ENCODE measurements at places on chromosomes 16 and 17.

DNA sequence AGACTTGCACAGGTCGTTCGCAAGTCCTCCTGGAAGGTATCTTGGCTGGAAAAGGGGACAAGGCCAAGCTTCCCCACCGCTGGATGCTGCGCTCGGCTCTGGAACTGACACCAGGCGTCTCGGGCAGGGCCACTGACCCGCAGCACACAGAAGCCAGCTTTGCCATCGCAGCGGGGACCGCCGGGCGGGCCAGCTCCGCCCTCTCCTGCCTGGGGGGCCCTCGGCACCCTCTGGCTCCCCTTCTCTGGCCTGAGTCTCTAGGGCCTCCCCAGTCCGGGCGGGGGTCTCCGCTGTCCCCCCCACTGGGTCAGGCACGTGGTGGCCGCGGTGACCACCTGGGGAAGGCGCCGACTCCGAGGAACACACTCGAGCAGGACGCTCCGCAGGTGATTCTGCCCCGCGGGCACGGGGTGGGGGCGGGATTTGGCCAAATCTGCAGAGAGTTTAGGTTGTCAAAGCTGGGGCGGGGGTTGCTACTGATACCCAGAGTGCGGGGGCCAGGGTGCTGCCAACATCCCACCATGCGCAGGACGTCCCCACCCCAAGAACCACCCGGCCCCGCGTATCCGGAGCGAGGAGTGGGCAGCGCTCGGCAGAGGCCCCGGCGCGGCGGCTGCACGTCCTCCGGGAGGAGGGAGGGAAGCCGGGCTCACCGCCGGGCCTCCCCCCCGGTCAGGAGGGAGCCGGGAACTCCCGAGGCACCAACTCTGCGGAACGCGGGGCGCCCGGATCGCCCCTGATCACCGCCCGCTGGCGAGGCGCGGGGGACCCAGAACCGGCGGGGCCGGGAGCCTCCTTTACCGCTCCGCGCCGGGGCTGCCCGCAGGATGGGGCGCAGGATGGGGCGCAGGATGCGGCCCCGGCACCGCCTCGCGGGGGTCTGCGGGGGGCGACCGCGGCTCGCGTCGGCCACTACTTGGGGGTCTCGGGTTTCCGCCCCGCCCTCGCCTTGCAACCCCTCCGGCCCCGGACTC is 744 bp upstream of the METRNL start:
- no peak for DNase-seq

DNA sequence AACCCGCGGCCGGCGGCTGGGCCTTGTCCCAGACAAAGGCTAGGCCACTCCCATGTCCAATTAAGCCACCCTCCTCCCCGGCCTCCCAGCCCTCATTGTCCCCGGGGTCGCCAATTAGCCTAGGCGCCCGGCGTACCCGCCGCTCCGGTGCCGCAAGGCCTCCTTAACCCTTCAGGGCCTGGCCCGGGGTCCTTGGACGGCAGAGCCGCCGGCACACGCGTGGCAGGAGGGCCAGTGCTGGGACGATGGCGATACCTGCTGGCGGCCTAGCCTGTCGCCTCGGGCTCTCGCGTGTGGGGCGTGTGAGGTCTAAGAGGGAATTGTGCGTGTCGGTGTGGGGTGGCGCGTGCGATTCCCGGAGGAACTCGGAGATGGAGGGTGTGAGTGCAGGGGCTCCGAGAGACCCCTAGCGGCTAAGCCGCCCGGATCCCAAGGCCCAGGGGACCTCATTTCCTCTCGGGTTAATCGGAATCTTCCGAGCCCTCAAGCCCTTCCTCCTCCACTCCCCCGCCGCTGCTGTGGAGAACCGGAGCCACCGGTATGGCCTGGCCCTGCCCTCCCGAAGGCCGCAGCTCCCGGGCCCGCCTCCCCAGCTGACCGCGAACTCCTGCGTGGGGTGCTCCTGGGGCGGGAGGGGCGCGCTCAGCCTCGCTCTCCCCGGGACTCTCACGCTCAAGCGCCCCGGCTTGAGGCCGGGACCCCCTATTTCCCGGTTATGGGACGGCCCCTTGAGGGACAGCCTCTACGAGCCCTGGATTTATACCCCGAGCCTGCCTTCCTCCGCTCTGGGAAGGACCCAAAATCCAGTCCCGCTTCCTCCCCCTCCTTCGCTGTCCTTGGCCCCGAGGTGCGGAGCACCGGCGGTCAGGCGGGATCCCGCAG is 11.9 kb downstream of the TBX2 start:
- DNase-seq, result no peak

- DNase-seq, result no peak
These were observed 10.1 kb downstream of the KRT39 start for GRCh38 chr17:40956401-40957254.

- no peak for DNase-seq
These were observed at the start of gene ABCC3 for GRCh38 chr17:50634224-50634914. ABCC3 (plus strand) TSS chr17:50634881; CDS start chr17:50634937, 56 bp downstream.

DNA sequence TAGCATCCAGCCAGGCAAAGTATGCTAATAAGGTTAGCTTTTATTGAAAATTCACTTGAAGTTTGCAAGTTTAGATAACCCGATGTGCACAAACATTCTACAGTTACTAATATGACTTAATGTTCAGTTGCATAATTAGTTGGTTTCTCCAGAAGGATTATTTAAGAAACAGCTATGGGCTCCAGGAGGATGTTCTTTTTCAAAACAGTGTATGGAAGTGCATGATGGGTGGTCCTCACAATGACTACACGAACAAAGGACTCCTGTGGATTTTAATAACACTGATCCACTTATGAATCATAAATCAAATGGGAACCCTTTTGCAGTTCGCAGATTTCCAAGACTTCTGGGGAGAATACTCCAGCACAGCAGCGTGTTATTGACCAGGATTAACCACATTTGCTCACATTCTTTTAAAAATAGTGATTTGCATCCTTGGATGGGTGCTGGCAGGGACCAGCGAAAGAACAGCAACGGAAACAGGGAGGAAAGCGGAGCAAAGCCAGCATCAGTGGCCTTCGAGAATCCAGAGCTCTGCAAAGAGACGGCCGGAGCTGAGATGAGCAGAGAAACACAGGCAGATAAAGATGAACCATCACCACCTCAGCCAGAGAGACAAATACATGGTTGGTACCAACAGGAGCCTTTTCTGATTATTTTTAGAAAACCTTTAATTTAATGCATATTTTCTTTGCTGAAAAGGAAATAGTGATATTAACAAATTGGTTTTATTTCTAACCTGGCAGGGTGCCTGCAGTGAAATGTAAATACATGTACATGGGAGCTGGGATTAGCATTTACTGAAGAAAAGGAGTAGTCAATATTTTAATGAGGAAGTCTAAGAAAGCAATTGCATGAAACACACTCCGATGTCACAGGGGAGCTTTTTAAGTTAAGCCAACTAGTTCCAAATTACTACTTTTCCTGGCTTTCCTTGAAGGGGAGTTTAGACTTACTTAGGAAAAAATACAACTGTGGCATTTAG is 623.2 kb upstream of the ZFHX3 start:
- DNase-seq, result no peak

DNA sequence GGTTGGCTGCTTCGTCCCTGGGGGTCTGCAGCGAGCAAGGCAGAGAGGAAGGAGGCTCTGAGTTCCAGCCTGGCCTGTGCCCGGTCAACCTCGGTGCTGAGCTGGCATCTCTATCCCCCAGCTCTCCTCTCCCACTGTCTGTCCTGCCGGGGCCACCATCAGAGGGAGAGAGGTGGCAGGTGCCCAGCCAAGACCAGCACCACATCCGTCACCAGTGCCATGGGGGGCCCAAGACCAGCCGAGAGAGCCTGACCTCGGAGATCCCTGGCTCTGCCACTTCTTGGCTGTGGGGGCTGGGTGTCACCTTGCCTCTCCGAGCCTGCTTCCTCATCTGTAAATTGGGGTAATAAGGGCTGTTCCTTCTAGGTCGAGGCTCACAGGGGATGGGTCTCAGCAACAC is 560 bp upstream of the P2RX1 start:
- DNase-seq, result no peak

- DNase-seq, result no peak
These were observed 62.4 kb downstream of the SOX9 start for GRCh38 chr17:72183194-72183685.

DNA sequence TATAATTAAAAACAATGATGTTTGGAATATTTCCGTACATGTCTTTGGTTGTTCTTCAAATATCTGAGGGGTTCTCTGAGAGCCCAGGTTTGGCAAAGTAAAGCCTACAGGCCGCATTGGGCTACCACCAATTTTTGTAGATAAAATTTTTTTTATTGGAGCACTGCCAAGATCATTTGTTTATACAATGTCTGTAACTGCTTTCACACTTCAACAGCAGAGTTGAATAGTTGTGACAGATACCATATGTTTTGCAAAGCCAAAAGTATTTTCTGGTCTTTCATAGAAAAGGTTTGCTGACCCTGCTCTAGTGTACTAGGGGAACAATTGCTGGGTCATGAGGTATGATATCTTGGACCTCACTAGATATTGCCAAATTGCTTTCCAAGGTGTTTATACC is 10.5 kb downstream of the PPM1D start:
- no peak for DNase-seq

DNA sequence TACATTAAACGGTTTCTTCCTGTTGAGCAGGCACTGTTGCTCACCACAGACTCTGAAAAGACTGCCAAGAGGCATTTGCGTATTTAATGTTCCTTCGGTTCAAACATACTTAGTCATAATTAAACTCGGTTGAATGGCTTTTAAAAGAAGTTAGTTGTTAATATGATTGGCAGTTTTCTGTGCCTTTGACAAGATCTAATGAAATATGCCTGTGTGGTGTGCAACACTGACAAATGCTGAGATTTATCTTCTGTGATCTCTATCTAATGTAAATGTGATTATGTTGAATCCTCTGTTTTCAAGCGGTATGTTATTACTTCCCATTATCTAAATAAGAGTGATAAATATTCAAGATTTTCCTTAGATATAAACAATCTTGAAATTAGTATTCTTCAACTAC is 1046.6 kb downstream of the CDH8 start:
- no peak for DNase-seq

DNA sequence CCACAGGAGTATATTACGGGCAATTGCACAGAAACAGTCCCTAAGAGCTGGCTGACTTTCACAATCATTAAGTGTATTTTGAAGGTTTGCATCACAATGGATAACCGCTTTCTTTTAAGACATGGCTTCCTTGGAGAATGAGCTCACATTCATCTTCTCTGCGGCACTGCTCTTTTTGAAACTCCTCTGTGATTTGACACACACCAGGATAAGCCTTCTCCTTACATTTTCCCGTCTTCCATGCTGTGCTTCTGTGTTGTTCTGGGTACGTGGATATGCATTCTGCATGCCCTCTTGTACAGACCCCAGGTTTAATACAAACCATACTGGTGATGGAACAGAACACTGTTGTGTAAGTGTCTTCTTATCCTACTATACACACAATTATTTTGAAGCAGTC is 89.5 kb upstream of the METRNL start:
- DNase-seq, result no peak

GRCh38 chr17:67449845-67450755 is 73.0 kb downstream of the PITPNC1 start:
- DNase-seq, result no peak

GRCh38 chr16:35733278-35733965 is 2274.0 kb downstream of the TP53TG3F start:
- no peak for DNase-seq

DNA sequence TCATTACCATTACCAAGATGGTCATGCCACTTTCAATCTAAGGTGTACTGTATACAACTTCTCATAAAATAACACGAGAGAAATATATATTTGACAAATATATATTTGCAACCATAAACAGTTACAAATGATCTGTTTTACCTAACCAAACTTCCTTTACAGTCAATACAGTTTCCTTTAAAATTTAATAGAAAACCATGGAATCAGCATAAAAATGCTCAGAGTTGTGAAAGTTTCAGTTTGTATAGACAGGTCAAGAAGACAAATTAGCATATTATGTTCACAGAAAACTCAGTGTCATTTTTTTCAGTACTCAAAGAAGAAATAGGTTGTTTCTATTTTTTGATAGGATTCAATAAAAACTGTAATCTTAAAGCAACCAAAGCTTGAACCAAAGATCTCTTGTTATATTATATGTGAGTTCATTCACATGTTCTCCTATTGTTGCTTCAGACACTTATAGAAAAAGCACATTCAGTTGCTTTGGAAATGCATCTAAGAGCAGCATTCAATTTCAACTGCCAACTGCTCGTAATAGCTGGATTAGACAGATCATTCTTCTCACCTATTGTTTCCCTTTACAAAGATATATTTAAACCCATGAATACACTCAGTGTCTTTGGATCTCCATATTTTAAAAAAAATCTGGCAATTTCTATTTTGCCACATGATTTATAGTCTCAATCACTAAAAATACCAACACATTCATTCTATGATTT is 15.1 kb downstream of the SSH2 start:
- peak; percentile 27 for DNase-seq

DNA sequence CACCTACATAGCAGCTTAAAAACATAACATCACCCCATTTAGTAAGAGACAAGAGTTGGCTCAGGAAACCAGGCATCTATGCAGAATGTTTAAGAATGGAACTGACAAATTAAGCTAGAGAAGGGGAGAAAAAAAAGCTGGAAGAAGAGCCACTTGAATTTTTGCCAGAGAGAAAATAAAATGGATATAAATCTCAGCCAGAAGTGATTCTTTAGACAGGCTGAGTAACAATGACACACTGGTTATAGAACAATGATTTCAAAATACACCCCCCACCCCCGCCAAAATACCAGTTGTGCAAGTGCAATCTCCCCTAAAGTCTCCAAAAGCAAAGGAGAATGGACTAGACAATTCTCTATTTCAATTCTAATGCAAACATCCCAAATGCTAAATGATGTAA is 22.4 kb downstream of the LSM12 start:
- no peak for DNase-seq

DNA sequence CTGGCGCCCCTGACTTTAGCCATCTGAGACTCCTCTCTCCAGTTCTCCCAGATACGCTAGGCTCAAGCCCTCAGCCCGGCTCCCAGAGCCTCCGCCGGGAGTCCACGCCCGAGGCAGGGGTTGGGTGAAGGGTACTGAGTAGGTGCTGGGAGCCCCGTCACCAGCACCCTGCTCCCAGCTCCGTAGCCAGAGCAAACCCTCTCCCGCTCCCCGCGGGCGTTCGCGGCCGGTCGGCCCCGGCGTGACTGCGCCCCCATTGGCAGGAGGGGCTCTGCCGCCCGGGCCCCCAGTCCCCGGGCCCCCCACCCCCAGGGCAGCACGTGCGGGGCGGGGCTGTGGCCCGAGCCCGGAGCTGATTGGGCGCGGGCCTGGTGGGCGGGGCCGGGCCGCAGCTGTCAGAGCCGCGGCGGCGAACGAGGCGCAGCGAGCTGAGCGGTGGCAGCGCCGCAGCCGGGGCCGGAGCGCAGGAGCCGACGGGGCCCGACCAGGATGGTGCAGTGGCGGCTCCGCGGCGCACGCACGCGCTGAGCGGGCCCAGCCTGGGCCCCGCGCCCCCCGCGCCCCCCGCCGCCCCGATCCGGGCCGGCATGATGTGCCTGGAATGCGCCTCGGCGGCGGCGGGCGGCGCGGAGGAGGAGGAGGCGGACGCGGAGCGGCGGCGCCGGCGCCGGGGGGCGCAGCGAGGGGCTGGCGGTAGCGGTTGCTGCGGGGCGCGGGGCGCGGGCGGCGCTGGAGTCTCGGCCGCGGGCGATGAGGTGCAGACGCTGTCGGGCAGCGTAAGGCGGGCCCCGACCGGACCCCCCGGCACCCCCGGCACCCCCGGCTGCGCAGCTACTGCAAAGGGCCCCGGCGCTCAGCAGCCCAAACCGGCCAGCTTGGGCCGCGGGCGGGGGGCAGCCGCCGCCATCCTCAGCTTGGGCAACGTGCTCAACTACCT is at the start of gene SPNS2:
Gene SPNS2 (plus strand): TSS at position 421 of the 937 bp plus-strand sequence. CDS start 167 bp downstream, at position 588.
- DNase-seq, result no peak
